ENCODE measurements at places on chromosomes 11 and 22. TPM values are rescaled to one million over a fixed set of nuclear protein-coding genes. Genes with fewer than 3 reads are reported as not detected.

The NUP160 gene
- total RNA-seq = 89.7 TPM

The BIRC2 gene
- total RNA-seq = 104 TPM

The HOATZ gene
- not detected for total RNA-seq

The IL17REL gene
- total RNA-seq = not detected

The IFTAP gene
- total RNA-seq = 47.2 TPM

The DDI1 gene
- not detected for total RNA-seq

The APBB1 gene
- total RNA-seq = 31.8 TPM

The SEC14L6 gene
- total RNA-seq = 1.2 TPM

The TRIM29 gene
- total RNA-seq = 32.3 TPM

The MFNG gene
- total RNA-seq = 6.7 TPM

The KDM4D gene
- 1.2 TPM for total RNA-seq

The MMP27 gene
- not detected for total RNA-seq

The PRR5 gene
- 13.9 TPM for total RNA-seq

The NLRP14 gene
- 0.42 TPM for total RNA-seq

The BIK gene
- total RNA-seq = 2.5 TPM

The C11orf91 gene
- total RNA-seq = not detected

The JAML gene
- 6.5 TPM for total RNA-seq

The LRRC75B gene
- total RNA-seq = 9.6 TPM

The PKDREJ gene
- 0.05 TPM for total RNA-seq

The LRRN4CL gene
- 10.9 TPM for total RNA-seq

The SPTBN2 gene
- total RNA-seq = 6.7 TPM

The HTATIP2 gene
- total RNA-seq = 3.9 TPM

The TEX54 gene
- not detected for total RNA-seq

The WBP2NL gene
- 5.2 TPM for total RNA-seq

The HPS5 gene
- total RNA-seq = 55.3 TPM

The FZD4 gene
- total RNA-seq = 65.2 TPM

The ART5 gene
- total RNA-seq = not detected

The TMEM126A gene
- total RNA-seq = 29.3 TPM

The ANO9 gene
- total RNA-seq = 1.3 TPM

The ALG12 gene
- 20.4 TPM for total RNA-seq

The DNAJB13 gene
- total RNA-seq = 0.58 TPM

The SPI1 gene
- total RNA-seq = 5.2 TPM

The CREB3L1 gene
- total RNA-seq = 44.3 TPM

The DNAJB7 gene
- total RNA-seq = not detected

The MS4A3 gene
- total RNA-seq = 0.69 TPM

The MPEG1 gene
- 13.7 TPM for total RNA-seq

The SMC1B gene
- total RNA-seq = 0.16 TPM

The OR2AG1 gene
- not detected for total RNA-seq

The OR51B4 gene
- 2.0 TPM for total RNA-seq

The YPEL4 gene
- total RNA-seq = 1.7 TPM

The MS4A6A gene
- total RNA-seq = 76.2 TPM

The SYT9 gene
- 2.6 TPM for total RNA-seq
